ENCODE measurements at places on chromosomes 4 and X.

DNA sequence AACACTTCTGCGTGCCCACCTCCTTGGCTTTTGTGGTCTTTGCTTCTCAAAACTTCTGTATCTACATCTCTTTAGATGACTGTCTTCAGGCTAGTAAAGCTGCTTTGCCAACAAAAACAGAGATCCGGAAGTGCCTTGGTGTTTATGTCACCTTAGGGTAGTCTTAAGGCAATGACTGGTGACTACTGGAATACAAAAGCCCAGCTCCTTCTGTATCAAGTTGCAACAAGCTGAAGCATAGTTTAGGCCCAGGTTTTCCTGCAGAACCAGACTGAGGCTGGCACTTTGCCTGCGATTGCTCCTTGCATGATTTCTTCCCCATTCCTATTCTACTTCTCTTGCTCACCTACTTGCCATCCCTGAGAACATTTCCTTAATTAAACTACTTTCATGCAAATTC, 333.8 kb downstream of the DMD start:
- no peak for DNase-seq

- no peak for DNase-seq
These were observed 80.7 kb downstream of the ZAR1 start for GRCh38 chr4:48570646-48571220.

- no peak for DNase-seq
These were observed 658.7 kb downstream of the TLL1 start for GRCh38 chr4:166531703-166532102.

DNA sequence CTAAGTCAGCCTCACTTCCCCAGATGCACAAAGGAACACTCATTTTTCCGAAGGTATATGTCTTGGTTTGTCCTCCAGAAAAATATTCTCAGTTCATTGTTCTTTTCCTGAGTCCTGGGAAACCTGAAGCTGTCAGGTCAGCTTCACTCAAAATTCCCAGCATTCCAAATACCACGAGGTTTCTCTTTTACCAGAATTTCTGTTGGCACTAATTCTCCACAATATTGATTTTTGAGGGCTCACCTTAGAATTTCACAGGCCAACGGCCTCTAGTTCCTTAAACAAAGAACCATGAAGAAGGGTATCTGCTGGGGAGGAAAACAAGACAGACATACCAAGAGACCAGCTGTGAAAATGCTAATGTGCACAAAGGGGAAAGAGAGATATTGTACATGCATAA, 8.0 kb upstream of the MAGEB5 start:
- DNase-seq: no peak

GRCh38 chr4:143338313-143338712, 1.6 kb downstream of the GAB1 start:
- no peak for DNase-seq

GRCh38 chr4:53040851-53041250, 178.7 kb downstream of the RASL11B start:
- no peak for DNase-seq

DNA sequence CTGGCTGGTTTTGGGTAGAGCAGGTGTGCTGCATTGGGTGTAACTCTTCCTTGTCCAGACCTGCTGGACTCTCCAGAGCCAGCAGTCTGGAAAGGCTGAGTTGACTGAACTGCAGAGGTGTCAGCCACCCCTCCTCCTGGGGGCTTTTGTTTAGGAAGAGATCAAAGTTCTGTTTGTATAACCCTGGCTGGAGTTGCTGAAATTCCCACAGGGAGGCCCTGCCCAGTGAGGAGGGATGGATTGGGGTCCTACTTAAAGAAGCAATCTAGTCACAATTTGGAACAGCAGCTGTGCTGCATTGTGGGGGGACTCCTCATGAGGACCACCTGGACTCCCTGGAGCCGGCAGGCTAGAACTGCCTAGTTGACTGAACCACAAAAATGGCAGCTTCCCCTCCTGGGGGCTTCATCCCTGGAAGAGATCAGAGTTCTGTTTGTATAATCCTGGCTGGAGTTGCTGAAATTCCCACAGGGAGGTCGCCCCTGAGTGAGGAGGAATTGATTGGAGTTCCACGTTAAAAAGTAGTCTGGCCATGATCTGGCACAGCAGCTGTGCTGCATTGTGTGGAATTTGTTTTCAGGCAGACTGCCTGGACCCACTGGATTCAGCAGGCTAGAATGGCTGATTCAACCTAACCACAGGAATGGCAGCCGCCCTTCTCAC, 264.9 kb upstream of the ZC4H2 start:
- DNase-seq: no peak

DNA sequence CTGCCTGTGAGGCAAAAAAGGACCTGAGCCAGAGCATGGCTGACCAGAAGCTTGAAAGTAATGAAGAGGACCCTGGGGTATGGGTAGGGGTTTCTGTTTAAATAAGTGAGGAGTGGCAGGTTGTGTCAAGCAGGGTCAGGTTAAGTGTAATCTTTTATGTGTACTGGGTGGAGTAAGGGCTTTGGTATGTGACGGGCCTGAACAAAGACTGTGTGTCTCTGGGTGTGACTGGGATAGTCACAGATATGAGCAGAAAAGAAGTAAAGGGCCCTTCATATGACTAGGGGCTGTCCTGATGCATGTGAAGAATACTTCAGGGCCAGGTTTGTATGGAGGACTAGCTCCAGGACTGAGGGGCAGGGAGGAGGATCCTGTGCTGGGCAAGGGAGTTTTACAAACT, 82.4 kb downstream of the ITIH6 start:
- no peak for DNase-seq

DNA sequence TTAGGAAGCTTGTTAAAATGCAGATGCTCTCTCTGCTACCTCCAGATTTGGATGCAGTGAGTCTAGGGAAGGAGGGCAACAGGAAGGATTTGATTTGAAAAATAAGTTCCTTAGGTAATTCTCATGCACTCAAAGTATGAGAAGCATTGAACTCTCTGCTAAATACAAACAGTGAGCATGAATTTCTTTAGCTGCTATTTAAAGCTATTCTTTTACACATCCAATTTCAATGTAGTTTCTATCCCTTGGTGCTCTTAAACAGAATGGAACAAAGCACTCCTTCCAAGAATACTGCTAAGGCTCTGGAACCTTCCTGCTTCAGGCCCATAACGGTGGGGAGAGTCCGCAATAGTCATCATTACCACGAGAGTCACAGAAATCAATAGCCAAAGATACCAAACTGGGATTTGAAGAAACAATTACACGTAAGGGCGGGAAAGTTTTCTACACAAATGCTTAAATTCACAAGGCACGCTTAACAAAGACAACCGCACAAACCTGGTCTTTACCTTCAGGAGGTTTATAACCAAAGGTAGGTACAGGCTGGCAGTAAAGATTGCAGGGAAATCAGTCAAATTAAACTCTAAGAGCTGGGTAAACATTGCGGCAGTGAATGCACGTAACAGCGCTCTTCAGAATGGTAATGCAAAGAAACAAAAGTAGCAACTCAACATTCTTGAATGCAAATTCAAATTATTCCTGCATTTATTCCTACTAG, 123.2 kb upstream of the NAP1L5 start:
- no peak for DNase-seq

DNA sequence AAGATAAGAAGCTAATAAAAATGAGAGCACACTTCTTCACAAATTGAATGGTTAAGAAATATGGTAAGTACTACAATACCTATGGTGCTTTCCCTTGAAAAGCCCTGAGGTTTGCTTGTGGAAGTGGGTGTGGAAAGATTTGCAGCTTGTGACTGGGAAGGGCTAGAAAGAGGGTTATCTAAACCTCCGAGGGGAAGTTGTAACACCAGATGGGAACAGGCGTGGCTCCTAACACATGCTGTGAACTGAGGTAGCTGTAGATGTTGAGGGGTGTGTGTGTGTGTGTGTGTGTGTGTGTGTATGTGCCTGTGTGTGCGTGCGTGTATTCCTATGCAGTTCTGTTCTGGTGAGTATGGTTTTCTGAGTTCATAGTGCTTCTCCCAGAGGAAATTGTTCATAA, 21.5 kb downstream of the FRMPD4 start:
- no peak for DNase-seq

DNA sequence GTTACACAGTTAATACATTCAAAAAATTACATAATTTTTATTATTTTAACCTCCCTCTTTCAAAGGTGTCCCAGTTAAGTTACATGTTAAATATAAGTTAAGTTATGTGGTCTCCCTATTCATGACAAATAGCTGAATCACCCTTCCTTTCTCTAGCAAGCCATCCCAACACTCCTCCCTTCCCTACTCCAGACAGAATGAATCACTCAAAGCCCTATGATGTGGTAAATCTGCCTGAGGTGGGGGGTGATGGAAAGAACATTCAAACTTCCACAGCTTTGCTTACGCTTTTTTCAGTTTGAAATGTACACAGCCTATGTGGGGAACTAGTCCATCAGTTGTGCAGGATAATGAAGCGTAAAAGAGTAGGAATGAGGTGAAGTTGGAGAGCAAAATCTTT, 90.2 kb downstream of the CXCL13 start:
- DNase-seq: no peak
